ENCODE measurements at places on chromosomes 1 and 21.

GRCh38 chr1:230120921-230121381, 53.9 kb downstream of the GALNT2 start:
- DNase-seq = no peak

GRCh38 chr1:26191739-26192138, 1.3 kb downstream of the CATSPER4 start:
- DNase-seq = no peak

GRCh38 chr1:3669971-3670431, 17.7 kb downstream of the TP73 start:
- no peak for DNase-seq

GRCh38 chr1:237709355-237709754, 181.4 kb downstream of the ZP4 start:
- no peak for DNase-seq

DNA sequence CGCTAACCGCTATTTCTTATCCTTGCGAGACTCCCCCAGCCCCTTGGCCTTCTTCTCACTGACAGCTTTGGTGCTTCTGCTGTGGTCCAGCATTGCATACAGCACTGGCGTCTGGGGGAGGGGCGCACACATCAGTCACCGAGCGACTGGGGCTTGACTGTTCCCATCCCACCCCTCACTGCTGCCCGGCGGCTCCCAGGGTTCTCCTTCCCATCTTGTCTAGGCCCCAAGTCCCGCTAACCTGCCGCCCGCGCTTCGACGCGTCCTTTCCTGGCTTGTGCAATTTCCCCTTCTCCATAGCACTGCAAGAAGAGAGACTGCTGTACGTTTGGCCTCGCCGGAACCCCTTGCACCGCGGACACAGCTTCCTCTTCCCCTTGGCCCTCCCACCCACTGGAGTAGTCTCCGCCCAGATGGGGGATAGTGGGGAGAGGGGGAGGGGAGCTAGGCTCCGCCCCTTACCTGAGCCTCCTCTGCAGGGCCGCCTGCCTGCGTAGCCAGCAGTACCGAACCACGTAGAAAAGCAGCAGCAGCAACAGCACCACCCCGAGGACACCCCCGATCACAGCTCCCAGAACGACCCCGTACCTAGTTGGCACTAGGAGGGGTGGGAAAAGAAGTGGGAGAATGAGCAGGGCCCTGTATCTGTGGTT, 3.8 kb downstream of the MPZ start:
- peak; percentile 61 for DNase-seq

DNA sequence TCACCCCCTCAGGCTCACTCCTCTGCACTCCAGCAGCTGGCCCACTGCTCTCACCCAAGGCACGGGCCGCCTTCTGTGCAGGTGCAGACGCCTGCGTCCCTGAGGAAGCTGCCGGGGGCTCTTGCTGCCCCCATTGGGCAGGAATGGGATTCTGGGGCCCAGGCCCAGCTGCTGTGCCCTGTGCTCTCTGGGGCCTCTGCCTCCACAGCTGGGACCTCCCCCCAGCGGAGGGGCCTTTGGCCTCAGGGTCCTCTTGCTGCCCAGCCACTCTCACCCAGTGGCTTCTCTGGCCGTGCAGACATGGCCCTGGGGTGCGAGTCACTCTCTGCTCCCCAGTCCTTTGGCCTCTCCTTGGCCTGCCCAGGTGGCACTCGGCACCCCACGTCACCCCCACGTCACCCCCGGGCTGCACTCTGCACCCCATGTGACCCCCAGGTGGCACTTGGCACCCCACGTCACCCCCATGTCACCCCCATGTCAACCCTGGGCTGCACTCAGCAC, 19.1 kb upstream of the LRRC3 start:
- DNase-seq = no peak

- DNase-seq = no peak
Observed at GRCh38 chr1:7916501-7916830, 24.2 kb downstream of the TNFRSF9 start.

All from SIG-M5 (cell line).